ENCODE measurements at places on chromosomes 13 and 19. TPM values are rescaled to one million over a fixed set of nuclear protein-coding genes. Genes with fewer than 3 reads are reported as not detected.

GRCh38 chr13:46593398-46593797 is 40.4 kb downstream of the LRCH1 start:
- DNase-seq, result no peak

GRCh38 chr19:19524053-19524452 is 4.7 kb upstream of the YJEFN3 start:
- no peak for DNase-seq

The KIR3DL1 gene
- not detected for total RNA-seq

- no peak for DNase-seq
Measured at GRCh38 chr19:35268536-35269437, at the start of gene USF2. USF2 (plus strand) TSS chr19:35268962; CDS start chr19:35269102, 140 bp downstream.

The ATP8B3 gene
- total RNA-seq, result 0.11 TPM

The PGLYRP1 gene
- not detected for total RNA-seq

GRCh38 chr13:20332361-20333096 is 100.4 kb upstream of the GJB6 start:
- no peak for DNase-seq

- no peak for DNase-seq
Measured at GRCh38 chr13:80296638-80297037, 44.3 kb downstream of the SPRY2 start.
